Left cardiac atrium (tissue), 4 donors: ENCODE measurements at places on chromosomes 12 and 14. TPM values are rescaled to one million over a fixed set of nuclear protein-coding genes. Genes with fewer than 3 reads are reported as not detected.

DNA sequence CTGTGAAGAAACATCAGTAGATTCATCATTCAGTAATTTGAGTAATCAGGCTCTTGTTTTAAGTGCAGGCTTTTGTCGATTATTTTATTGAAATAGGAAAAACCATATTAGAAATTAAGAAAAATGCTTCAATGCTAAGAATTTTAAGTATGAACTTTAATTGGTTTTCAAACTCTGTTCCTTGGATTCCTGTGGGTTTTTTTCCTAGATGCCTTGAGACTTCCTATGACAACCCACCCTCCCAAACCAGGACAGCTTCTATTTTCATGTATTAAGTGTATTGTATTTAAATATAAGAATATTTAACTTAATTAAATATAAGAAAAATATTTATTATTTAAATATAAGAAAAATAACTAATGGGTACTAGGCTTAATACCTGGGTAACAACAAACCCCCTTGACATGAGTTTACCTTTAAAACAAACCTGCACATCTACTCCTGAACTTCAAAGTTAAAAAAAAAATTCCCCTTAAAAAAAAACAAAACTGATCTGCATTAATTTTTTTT is 3.0 kb downstream of the ARHGAP5 start:
- DNase-seq = no peak

Gene EID3
- 1.6 TPM for total RNA-seq

DNA sequence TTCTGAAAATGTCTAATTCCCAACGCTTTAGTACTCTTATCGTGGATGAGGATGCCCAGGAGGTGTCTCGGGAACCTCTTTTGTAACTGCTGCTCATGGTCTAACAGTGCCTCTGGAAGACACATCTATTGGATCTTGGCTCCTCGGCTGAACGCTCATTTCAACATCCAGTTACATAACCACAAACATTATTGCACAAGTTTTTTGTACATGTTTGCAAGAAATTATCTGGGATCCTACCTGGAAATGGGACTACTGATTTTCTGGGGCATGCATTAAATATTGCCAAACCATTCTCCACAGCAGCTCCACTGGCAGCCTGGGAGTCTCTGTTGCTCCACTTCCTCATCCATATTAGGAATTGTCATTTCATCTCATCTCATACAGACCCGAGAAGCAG is 117.5 kb upstream of the EVL start:
- DNase-seq = no peak

Gene NFE2
- total RNA-seq = 1.6 TPM

Gene STON2
- 19.1 TPM for total RNA-seq

DNA sequence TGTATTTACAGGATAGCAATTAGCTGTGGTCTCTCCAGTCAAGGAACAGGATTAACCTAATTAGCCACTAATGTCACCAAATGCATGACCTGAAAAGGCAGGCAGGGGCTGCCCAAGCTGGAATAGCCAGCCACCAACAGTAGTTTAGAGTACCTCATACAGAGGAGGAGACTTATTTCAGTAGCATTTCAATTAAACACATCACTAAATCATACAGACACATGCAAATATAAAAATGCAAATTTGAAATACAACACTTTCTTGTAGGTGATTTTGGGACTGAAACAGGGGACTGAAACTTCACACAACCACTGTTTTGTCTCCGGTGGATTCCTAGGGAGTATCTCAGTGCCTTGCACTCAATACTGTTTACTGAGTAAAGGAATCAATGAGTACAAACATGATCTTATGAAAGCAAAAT is 636 bp upstream of the IFNG-AS1 start:
- DNase-seq = no peak

Gene RD3L
- total RNA-seq = 14.9 TPM

- DNase-seq = no peak
Observed at GRCh38 chr12:84785951-84786350, 126.6 kb downstream of the SLC6A15 start.

- no peak for DNase-seq
Observed at GRCh38 chr12:112325622-112326207, 56.5 kb downstream of the HECTD4 start.

DNA sequence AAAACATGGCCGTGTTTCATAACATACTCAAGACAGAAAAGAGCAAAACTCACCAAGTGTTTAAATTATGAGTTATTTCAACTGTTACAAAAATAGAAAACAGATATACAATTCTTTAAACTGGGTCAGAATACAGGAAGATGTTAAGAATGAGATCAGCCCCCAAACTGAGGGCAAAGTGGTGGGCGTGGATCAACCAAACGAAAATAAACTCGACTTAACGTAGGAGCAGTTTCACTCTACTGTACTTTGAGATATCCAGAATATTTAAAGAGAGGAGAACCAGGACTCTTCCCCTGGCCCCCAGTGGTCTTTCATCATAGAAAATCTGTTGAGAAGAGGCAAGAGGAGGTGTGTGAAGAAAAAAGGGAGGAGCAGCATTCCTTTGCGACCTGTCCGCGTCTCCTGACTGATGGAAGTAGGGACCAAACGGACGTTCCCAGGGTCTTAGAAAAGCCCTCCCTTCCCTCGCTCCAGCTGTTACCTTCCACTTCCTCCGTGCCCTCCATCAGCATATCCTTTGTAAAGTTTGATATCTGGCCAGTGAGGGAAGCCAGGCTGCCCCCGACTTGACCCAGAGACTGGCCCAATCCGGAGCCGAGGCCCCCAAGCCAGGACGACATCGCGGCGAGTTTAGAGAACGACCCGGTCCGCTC is 668 bp downstream of the TRIP11 start:
- no peak for DNase-seq

GRCh38 chr14:24080888-24081738 is 9.8 kb downstream of the CPNE6 start:
- peak; percentile 53 for DNase-seq

DNA sequence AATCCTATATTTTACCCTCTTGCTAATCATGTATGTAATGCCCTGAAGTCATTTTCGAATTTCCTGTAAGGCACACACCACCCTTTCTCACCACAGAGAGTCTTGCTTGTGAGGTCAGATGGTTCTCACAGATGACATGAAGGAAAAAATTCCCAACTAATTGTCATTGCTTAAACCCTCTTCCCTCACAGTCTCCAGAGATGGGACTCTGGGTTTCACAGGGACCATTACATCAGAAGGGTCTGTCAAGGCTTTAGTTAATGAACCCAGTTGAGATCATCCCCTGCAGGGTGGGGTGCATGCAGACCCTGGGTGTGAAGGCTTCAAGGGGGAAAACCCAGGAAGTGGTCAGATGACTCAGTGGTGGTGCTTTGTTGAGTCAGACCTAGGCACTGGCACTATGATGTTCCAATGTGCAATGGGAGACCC is 229.6 kb downstream of the BCAT1 start:
- no peak for DNase-seq

DNA sequence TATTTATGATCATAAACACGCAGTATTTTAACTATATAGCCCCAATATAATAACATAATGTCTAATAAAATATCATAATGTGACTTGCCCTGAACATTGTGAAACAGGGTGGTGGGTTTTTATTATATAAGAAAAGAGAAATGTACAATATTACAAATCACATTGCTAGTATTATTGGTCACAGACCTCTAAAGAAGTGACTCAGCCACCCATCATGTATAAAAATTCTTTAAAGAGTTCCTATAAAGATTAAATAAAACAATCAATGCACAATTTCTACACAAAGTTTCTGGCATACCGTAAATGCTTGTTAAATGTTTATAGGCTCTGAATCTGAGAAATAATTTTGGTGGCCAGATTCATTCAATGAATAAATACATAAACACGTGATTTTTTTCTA is 28.9 kb downstream of the ABCC9 start:
- no peak for DNase-seq

GRCh38 chr12:9779209-9779608 is 18.5 kb upstream of the CD69 start:
- DNase-seq = no peak
